ENCODE measurements at places on chromosomes 5 and 9. TPM values are rescaled to one million over a fixed set of nuclear protein-coding genes. Genes with fewer than 3 reads are reported as not detected.

Gene KLHL3
- 14.0 TPM for total RNA-seq

GRCh38 chr5:76145945-76146344, 62.8 kb downstream of the SV2C start:
- no peaks in the 10 kb centered on the region for H3K36me3 ChIP-seq
- H3K4me1 ChIP-seq, result no peaks in the 10 kb centered on the region
- no peaks in the 10 kb centered on the region for H3K27me3 ChIP-seq
- DNase-seq, result no peak
- no peak overlapping the region for H3K27ac ChIP-seq

DNA sequence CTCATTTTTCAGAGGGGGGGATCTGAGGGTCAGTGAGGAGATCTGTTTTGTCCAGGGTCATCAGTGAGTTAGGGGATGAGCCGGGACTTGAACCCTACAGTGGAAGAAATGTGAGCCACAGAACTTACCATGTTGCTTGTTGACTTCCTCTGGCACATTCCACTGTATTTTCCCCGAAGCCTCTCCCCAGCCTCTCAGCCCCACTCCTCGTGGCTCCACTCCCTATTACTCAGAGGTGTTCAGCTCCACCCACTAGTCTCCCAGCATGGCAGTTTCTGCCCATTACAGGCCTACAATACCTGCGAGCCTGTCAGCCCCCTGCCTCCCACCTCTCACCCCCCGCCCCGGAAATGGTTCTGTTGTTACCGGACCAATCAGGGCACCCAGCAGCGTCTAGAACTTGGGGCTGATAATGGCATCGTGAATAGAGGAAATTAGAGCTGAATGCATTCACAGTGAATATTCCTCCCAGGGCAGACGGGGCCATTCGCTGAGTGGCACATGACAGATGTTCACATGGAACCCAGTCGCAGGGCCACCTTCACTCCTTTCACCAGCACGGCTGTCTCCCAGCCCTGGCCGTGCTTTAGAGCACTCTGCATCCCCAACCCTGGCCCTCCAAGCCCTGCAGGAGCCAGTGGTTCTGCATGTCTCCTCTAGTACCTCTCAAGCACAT, 81.6 kb downstream of the KCNIP1 start:
- DNase-seq, result no peak
- H3K27ac ChIP-seq, result no peak overlapping the region
- no peaks in the 10 kb centered on the region for H3K27me3 ChIP-seq

DNA sequence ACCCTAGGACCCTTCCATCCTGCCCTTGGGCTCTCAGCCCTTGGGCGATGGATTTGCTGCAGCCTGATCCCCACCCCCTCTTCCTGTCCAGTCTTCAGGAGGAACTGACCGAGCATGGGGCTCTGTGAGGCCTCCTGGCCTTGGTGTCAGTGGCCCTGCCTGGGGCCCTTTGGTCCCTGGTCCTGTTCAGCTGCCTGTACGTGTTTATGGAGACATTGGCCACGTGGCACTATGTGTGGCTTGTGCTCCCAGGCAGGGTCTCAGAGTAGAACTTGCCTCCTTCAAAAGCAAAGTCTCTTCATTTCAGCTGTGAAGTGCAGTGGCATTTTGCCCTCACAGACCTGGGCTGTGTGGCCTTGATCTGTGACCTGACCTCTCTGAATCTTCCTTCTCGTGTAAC, 11.1 kb downstream of the FCN2 start:
- no peaks in the 10 kb centered on the region for H3K27me3 ChIP-seq
- H3K4me1 ChIP-seq, result peaks cover 8% of the 10 kb centered on the region
- no peaks in the 10 kb centered on the region for H3K36me3 ChIP-seq
- DNase-seq, result no peak

DNA sequence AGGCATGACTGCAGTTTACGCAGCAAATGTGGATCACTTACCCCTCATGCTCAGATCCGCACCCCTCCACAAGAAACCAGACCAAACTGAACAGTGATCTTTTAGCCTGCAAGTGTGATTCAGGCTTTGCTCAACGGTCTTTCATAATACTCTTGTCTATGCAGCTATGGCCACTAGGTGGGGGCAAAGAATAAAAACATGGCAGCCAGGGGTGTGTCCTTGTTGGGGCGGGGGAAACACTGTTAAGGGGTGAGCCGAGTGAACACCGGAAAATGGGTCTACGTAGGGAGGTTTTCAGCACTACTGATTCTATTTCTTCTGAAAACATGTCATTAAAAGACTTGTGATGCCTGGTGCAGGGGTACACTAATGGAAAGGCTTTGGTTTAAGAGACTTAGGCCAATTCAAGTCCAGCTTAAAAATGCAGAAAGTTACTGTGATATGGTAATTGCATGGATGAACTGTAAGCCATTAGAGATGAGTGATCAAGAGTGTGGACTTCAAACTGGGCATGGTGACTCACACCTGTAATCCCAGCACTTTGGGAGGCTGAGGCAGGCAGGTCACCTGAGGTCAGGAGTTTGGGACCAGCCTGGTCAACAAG, 49.9 kb upstream of the GPR151 start:
- no peaks in the 10 kb centered on the region for H3K36me3 ChIP-seq
- no peak overlapping the region for H3K4me3 ChIP-seq
- no peaks in the 10 kb centered on the region for H3K4me1 ChIP-seq
- peak; percentile 73 for DNase-seq

Data from natural killer cell (primary cell).